Hepatic stellate cell (primary cell): ENCODE measurements at places on chromosomes 11 and 22.
A peak's percentile ranks its signal among the peaks of the same experiment; 100 is the strongest.

GRCh38 chr11:130390071-130390758, 38.2 kb downstream of the ADAMTS8 start:
- peak; percentile 71 for DNase-seq

- no peak for DNase-seq
Measured at GRCh38 chr11:40160418-40160817, 1299.0 kb downstream of the LRRC4C start.

DNA sequence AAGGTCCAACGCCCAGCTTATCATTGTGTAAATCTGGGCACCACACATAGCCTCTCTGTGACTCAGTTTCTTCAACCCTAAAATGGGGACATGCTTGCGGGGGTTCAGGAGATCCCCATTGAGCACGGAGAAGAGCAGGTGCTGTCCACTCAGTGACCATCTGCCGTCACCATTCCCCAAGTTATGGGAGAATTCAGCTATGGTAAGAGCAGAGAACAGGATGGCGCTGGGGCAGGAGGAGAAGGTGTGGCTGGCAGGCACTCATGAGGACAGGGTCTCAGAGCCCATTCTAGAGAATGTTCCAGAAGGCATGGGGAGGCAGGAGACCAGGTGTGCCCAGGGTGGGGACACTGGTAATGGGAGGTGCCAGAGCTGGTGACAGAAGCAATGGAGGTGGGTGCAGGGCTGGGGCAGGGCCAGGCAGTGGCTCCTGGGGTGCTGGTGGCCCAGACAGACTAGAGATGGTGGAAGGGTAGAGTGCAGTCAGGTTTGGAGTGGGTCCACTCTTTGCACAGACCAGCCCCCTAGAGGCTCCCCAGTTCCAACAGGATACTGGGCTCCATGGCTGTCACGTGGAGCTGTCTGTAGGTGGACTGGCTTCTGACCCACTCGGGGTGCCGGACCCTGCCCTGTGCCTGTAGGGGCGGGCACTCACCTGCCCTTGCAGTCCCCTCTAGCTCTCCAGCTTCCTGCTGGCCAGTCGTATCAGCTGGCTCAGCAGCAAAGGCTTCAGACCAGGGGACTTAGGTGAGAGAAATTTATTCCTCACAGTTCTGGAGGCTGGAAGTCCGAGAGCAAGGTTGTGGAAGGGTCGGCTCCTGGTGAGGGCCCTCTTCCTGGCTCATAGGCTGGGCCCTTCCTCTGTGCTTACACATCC, 84.7 kb downstream of the CDKN1C start:
- no peak for DNase-seq

DNA sequence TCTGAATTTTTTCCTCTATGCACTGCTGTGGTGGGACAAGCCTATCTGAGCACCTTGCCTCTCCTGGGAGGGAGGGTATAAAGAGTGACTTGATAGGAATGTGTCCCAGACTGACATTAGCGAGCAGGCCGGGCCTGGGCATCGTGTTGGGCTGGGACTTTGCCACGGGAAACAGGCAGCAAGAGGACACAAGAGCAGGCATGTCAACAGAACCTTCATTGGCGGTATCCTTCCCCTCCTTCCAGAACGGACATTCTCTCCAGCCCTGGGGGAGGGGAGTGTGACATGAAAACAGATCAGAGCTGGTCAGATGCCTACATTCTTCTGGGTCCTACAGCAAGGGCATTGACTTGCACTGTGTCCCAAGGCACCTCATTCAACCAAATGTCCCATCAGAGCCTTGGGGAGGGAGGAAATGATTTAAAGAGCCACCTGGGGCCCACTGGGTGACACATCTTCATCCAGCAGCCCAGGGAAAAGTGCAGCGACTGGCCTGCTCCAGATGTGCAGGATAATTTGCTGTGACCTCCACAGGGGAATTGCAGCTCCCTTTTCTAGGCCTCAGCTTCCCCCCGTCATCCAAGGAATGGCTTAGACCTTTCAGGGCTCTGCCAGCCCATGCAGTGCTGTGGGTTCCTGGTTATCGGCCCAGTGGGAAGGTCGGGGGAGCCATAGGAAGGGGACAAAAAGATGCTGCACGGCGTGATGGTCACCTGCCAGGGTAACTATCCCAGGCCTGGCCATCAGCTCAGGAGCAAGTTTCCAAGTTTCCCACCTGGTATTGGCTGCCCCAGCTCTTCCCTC, 21.8 kb upstream of the UVRAG start:
- DNase-seq = no peak

DNA sequence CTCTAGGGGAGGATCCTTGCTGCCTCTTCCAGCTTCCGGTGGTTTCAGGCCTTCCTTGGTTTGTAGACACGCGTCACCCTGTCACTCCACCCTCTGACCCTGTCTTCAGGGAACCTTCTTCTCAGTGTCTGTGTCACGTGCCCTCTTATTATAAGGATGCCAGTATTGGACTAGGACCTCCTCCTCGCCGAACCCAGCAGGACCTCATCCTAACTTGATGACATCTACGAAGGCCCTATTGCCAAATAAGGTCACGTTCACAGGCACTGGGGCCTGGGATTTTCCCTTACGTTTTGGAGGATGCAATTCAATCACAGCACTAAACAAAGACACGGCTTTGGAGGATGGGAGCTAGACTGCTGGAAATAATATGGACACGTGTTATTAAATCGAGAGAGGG, 408.7 kb downstream of the BRD1 start:
- DNase-seq = no peak

- DNase-seq = no peak
Measured at GRCh38 chr11:92286709-92287108, 62.1 kb downstream of the FAT3 start.

- no peak for DNase-seq
Measured at GRCh38 chr22:23743303-23743705, 7.6 kb downstream of the ZNF70 start.

DNA sequence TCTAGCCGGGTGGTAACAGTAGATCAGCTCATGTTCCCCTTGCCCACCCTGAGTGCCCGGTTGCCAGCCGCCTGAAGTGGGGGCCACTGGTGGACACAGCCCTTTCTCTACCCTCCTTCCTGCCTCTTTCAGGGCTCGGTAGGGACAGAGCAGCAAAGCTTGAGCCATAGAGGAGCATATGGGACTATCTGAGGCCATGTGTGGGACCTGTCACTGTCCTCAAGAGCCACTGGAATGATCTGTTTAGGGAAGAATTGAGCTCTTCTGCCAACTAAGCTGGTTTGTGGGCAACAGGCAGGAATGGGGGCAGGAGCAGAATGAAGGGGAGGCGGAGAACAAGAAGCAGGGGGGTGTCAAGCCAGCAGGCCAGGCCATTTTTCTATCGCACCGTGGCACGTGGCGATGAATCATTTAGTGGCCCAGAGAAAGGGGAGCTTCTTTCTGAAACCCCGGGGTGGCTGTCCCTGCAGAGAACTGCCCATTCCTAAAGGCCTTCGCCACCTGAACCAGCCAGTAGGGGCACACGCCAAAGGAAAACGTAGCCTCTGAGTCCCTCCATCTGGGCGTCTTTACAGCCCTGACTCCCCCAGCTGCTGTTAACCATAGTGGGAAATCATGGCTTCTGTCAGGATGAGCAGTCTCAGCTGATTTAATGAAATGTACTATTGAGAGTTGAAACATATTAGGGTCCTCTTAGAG, 8.8 kb downstream of the ASPHD2 start:
- DNase-seq = no peak

DNA sequence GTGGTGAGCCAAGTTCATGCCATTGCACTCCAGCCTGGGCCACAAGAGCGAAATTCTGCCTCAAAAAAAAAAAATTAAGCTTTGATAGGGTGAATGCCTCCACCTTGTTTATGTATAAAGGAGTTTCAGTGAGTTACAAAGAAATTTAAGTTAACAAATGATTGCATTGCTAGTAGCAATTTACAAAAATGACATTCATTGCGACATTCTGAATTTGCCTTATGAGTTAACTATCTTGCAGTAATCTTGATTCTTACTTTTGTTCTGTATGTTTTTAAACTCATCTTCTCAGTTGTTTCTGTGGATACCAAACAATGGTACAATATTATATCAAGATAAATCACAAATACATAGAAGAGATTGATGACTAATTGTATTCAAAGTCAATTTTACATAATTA, 207.0 kb downstream of the DDX10 start:
- no peak for DNase-seq

GRCh38 chr11:92875473-92875872, 94.0 kb upstream of the MTNR1B start:
- DNase-seq = no peak

DNA sequence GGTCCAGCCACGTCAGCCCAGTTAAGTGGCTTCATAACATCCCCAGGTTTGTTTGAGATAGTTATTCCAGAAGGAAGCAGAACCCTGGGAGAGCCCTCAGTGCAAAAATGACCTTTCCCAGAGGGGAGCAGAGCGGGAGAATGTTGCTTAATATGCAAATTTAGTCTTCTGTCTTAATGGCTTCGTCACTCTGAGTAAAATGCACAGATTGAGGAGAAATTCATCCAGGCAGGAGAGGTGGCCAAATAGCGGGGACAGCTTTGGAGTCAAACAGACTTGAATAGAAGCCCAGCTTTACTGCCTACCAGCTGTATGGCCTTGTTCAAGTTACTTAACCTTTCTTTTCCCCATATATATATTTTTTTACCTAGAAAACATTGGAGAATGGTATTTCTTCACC, 12.3 kb upstream of the NRGN start:
- no peak for DNase-seq

GRCh38 chr11:120184946-120185705, 25.7 kb upstream of the OAF start:
- no peak for DNase-seq

DNA sequence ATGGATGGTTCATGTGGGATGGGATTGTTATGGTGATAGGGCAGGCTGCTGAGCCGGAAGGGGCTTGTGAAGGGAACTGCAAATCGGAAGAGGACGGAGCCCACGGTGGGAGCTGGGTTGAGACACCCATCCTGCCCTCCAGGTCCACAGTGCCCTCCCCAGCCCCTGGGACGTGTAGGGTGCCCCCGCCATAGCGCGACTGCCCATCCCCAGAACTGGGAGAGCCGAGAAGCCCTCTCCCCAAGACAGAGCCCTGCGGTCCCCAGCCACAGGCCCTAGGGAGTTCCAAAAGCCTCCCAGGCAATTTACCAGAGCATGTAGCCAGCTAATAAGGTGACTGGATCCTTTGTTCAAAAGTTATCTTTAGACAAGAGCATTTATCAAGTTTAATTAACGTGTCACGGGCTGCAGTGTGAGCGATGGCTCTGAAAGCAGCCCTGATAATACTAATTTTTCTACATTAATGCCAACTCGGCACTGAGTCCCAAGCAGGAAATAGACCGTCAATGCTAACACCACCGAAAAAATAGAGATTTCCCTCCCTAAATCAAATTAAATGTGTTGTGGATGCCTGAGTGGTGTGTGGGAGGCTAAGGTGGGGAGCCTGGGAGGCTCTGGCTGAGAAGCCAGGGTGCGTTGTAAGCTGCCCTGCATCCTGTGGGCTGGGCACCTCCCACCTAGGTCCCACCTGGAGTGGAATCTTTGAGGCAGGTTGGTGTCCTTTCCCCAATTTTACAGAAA, 76.8 kb upstream of the RTL6 start:
- DNase-seq = no peak

- DNase-seq = no peak
Measured at GRCh38 chr11:95426823-95427462, 195.9 kb upstream of the SESN3 start.

DNA sequence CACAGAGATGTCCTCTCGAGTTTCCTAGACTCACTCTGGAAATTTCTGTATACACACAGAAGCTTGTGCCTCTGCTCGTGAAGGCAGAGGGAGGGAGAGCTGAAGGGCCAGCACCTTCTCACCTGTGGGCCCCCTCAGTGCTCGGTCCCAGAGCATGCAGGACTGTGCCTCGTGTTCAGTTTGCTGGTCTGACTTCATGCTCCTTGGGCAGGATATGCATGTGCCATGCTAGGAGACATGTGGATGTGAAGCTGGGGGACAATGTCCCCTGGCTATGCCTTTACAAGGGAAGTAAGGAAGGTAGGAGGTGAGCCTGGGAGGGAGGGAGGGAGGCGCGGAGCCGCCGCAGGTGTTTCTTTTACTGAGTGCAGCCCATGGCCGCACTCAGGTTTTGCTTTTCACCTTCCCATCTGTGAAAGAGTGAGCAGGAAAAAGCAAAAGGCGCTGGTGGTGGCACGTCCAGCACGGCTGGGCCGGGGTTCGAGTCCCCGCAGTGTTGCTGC, 22.6 kb downstream of the NEAT1 start:
- no peak for DNase-seq

DNA sequence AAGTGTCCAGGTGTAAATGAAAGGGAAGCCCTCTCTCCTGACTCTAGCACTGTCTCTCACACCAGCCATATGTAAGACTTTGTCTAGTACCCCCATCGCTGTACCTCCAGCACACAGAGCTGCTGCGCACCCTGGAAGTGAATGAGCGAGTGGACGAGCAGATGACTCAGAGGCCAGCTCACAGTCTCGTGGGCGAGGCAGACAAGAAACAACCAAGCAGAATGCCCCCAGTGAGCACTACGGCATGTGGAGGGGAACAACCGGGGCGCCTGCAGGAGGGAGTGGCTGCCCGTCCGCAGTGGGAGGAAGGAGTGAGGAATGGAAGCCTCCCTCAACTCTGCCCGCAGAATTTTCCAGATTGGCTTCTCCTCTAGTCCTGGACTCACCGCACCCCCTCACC, 46.4 kb downstream of the MCM5 start:
- DNase-seq = peak; percentile 79
